ENCODE measurements at places on chromosomes 12 and 14. TPM values are rescaled to one million over a fixed set of nuclear protein-coding genes. Genes with fewer than 3 reads are reported as not detected.
A peak's percentile ranks its signal among the peaks of the same experiment; 100 is the strongest.

- H3K27ac ChIP-seq: peak overlapping the region; percentile 6
- H3K36me3 ChIP-seq: no peaks in the 10 kb centered on the region
- H3K27me3 ChIP-seq: no peaks in the 10 kb centered on the region
- DNase-seq: no peak
Observed at GRCh38 chr12:12338527-12339168, 11.4 kb downstream of the MANSC1 start.

- DNase-seq: no peak
- peaks cover 8% of the 10 kb centered on the region for H3K27me3 ChIP-seq
- no peaks in the 10 kb centered on the region for H3K36me3 ChIP-seq
- no peaks in the 10 kb centered on the region for H3K4me1 ChIP-seq
- H3K27ac ChIP-seq: no peak overlapping the region
- no peak overlapping the region for H3K4me3 ChIP-seq
Observed at GRCh38 chr12:49282302-49282701, 12.6 kb upstream of the PRPH start.

GRCh38 chr14:103833711-103834110, 13.7 kb downstream of the PPP1R13B start:
- no peaks in the 10 kb centered on the region for H3K36me3 ChIP-seq
- no peaks in the 10 kb centered on the region for H3K27me3 ChIP-seq
- no peak overlapping the region for H3K4me3 ChIP-seq

DNA sequence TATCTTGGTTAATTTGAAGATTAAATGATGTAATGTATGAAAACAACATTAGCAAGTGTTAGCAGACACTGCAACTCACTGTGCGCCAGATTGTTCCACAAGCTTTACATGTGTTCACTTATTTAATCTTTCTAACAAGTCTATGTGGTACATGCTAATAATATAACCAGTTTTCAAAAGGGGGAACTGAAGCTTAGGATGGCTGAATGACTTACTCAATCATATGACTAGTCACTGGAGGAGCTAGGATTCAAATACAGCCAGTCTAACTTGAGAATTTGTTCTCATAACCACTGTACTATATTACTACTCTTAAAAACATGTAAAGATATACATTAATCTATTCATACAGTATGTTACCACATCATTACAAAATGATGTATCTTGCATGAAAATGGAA, 60.5 kb upstream of the LRIG3 start:
- no peaks in the 10 kb centered on the region for H3K27me3 ChIP-seq
- no peak for DNase-seq
- H3K27ac ChIP-seq: no peak overlapping the region

- no peaks in the 10 kb centered on the region for H3K27me3 ChIP-seq
- DNase-seq: peak; percentile 22
- peak overlapping the region; percentile 46 for H3K4me3 ChIP-seq
Observed at GRCh38 chr12:2876431-2877046, 435 bp downstream of the FOXM1 start.

The DEGS2 gene
- total RNA-seq: 5.2 TPM

The STAC3 gene
- 1.7 TPM for total RNA-seq

DNA sequence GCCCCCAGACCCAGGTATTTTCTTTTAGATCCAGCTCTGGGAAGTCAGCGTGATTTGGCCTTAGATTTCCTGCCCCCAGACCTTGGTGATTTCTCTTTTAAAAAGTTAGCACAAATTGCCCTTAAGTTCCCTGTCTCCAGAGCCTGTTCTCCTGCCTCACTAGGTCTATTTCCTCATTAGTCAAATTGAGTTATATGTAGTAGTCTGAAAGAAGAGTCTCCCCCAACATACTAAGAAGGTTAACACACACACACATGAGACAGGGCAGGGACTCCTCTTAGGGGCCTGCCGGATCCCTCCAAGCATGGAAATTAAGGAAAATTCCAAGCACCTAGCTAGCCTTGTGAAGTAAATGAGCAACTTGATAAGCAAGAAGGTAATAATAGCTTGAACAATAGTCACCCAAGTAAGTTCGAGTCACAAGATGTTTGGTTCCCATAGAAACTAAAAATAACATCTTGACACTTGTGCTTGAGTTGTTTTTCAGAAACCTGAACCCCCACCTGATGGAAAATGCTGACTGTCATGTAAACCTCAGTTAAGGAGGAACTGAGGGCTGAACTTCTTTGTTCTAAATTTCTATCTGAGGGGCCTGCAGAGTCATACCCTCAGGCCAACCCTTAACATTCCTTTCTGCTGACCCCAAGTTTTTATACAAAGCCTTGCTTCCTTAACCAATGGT, 51.6 kb downstream of the CAND1 start:
- DNase-seq: peak; percentile 14
- H3K4me3 ChIP-seq: no peak overlapping the region

The FBLN5 gene
- total RNA-seq: 79.4 TPM

The SIX6 gene
- not detected for total RNA-seq

DNA sequence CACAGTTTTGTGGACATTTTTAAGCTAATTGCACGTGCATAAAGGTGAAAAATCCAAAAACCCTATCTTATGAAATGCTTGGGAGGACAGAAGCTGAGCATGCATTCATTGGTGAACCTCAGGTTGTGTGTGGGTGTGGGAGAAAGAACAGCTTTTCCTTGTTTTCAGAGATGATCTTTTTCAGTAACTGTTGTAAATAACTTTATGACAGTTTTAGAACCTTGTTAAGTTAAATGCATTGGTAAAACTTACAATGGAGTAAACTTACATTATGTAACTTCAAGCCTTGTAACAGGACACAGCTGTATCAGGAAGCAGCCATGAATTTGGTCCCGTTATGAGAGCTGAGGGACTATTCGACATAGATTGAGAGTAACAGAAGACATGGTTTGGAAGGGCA, 587.4 kb downstream of the GALC start:
- no peak for DNase-seq
- H3K4me1 ChIP-seq: no peaks in the 10 kb centered on the region
- H3K4me3 ChIP-seq: no peak overlapping the region
- no peaks in the 10 kb centered on the region for H3K27me3 ChIP-seq
- no peaks in the 10 kb centered on the region for H3K36me3 ChIP-seq

DNA sequence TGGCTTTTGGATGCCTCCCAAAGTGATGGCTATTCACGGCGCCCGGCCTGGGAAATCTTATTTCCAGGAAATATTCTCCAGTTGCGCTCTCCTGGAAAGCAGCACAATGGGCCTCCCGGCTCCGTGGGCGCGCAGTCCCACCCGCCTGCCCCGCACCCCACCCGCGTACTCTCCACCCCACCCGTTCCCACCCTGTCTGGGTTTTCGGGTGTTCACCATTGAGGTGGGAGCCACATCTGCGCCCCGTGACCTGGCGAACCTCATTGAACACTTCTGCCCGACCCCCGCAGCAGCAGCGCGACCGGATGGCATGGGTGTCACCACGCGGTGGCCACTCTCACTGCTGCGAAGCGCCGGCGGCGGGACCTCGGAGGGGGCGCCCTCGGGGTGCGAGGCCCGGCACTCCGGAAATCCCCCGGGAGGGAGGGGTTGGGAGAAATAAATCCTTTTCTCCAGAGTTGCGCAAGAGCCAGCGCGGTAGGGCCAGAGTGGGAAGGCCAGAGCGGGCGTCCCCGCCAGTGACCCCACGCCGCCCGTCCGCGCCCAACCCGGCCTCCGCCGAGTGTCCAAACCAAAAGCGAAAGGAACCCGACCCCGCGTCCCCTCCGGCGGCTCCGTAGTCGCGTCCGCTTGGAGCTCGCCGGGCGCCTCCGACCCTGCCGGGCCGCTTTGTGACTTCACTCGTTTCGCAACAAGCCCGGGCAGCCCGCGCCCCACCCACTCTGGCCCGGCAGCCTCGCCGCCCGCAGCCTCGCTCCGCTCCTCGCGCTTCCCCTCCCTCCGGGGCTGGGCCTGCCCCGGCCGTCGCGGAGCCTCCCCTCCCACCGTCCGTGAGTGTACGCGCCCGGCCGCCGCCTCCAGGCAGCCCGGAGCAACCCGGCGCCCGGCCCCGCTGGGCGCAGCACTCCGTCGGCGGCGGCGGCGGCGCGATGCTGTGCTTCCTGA, at the start of gene DRAM1:
Gene DRAM1 (plus strand): TSS at position 720 of the 945 bp plus-strand sequence. CDS start 210 bp downstream, at position 930.
- no peaks in the 10 kb centered on the region for H3K36me3 ChIP-seq
- peak; percentile 94 for DNase-seq
- H3K27ac ChIP-seq: peak within 1 kb of the TSS; percentile 100
- H3K27me3 ChIP-seq: no peaks in the 10 kb centered on the region

DNA sequence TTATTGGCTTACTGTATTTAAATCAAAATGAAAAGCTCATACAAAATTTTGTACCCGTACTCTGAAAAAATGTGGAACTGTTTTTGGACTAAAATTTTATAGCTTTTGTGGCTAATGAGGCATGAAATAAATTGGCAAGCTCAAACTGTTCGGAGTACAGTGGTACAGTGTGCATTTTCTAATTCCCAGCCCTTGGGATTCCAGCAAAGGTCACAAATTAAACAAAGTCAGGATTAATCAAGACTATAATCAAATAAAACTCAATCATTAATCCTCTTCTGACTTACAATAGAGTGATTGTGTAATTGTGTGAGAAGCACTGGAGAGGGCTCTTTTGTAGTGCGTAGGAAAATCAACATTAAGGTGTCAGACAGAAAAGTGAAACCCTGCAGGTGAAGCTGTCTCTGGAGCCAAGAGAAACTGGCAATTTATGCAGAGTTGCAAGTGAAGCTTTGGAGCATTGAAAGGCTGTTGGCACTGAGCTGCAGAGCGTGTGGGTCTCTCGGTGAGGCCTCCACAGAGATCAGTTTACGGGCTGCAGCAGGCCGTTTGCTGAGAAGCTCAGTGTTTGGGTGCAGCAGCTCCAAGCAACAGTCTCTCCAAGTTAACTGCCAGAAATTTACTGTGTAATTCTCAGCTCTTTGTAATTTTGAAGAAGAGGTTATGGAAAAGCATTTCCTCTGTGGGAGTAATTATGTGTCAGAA, 275.9 kb downstream of the FBXL14 start:
- DNase-seq: peak; percentile 85
- H3K4me1 ChIP-seq: no peaks in the 10 kb centered on the region
- H3K36me3 ChIP-seq: no peaks in the 10 kb centered on the region
- no peak overlapping the region for H3K4me3 ChIP-seq
- H3K27ac ChIP-seq: no peak overlapping the region

GRCh38 chr12:89252284-89252683, 100.0 kb downstream of the DUSP6 start:
- no peaks in the 10 kb centered on the region for H3K36me3 ChIP-seq
- peaks cover 21% of the 10 kb centered on the region for H3K4me1 ChIP-seq
- no peaks in the 10 kb centered on the region for H3K27me3 ChIP-seq
- no peak overlapping the region for H3K27ac ChIP-seq
- H3K4me3 ChIP-seq: no peak overlapping the region

- peaks cover 16% of the 10 kb centered on the region for H3K4me1 ChIP-seq
- H3K4me3 ChIP-seq: no peak overlapping the region
- no peaks in the 10 kb centered on the region for H3K27me3 ChIP-seq
- DNase-seq: no peak
- no peaks in the 10 kb centered on the region for H3K36me3 ChIP-seq
Observed at GRCh38 chr14:102212356-102212755, 72.7 kb downstream of the WDR20 start.

DNA sequence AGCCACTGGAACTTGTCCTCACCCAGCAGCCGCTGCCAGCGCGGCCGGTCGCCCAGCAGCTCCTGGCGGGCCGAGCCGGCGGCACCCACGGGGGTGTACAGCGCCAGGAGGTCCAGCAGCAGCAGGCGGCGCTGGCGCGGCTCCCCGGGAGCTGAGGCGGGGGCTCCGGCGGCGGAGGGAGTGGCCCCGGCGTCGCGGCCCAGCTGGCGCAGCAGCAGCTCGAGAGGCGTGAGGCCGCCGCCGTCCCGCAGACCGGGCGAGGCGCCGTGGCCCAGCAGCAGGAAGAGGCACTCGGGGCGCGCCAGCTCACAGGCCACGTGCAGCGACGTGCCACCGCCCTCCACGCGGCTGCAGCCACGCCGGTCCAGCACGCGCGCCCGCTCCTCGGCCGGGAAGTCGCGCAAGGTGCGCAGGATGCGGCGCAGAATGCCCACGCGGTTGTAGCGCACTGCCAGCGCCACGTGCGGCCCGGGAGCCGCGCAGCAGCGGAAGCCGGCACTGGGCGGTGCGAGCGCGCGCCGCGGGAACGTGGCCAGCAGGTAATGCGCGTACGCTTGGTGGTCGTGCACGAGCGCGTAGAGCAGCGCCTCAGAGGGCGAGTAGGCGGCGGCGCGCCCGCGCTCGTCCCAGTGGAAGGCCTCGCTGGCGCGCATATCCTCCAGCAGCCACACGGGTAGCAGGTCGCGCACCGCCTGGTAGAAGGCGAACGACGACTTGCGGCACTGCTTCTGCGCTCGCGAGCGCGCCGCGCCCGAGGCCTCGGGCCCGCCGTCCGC, 2.3 kb downstream of the ANKRD9 start:
- no peak overlapping the region for H3K4me3 ChIP-seq
- peaks cover 12% of the 10 kb centered on the region for H3K4me1 ChIP-seq
- no peak overlapping the region for H3K27ac ChIP-seq
- no peak for DNase-seq
- no peaks in the 10 kb centered on the region for H3K27me3 ChIP-seq

The GPRC5D gene
- total RNA-seq: not detected

DNA sequence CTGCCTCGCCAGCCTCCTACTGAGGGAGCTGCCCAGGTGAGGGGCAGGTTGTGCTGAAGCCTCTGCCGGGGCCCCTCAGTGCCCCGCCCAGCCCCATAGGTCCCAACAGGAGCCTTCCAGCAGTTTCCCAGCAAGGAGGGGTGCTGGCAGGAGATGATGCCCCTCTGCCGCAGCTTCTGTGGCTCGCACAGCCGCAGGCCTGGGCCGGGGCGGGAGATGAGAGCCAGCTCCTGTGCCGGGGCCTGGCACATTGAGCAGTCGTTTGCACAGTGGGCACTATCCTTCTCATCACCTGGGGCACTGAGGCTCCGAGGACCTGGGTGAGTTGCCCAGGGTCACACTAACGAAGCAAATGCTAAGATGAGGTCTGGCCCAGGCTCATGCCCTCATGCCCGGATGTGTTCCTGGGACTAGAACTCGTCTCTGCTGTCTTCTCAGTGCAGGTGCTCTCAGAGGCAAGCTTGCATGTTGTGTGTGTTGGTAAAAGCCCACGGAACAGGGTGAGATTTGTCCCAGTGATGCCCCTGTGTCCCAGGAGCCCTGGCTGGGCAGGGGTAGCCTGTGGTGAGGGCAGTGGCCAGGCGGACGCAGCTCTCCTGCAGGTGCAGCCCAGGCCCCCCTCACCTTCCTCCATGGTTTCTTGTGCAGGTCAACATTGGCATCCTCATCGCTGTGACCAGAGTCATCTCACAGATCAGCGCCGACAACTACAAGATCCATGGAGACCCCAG, 177.5 kb downstream of the ADGRD1 start:
- DNase-seq: no peak
- H3K27ac ChIP-seq: no peak overlapping the region
